ENCODE measurements at places on chromosomes 12 and 14.

- no peak for DNase-seq
These were observed 112.7 kb downstream of the GCH1 start for GRCh38 chr14:54789781-54790480.

GRCh38 chr14:97390096-97390724 lies 593.0 kb downstream of the VRK1 start:
- no peak for DNase-seq

DNA sequence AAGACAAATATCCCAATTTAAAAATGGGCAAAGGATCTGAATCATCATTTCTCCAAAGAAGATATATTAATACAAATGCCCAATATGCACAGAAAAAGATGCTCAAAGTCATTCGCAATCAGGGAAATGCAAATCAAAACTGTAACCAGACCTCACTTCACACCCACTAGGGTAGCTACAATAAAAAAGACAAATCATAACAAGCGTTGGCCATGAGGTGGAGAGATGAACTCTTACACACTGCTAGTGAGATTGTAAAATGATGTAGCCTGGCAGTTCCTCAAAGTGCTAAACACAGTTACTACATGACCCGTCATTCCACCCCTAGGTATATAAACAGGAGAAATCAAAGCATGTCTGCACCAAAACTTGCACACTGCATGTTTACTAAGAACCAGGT lies 30.4 kb downstream of the CDC42BPB start:
- no peak for DNase-seq

- peak; percentile 47 for DNase-seq
These were observed 1.8 kb downstream of the SLC38A1 start for GRCh38 chr12:46266869-46267574.

GRCh38 chr12:56629459-56630179 lies 507 bp downstream of the BAZ2A start:
- peak; percentile 29 for DNase-seq

- no peak for DNase-seq
These were observed 29.3 kb upstream of the PPP1R12A start for GRCh38 chr12:79964100-79964627.

GRCh38 chr14:41605550-41606281 lies 960 bp upstream of the LRFN5 start:
- no peak for DNase-seq

GRCh38 chr12:20096430-20096829 lies 271.9 kb upstream of the PDE3A start:
- no peak for DNase-seq

DNA sequence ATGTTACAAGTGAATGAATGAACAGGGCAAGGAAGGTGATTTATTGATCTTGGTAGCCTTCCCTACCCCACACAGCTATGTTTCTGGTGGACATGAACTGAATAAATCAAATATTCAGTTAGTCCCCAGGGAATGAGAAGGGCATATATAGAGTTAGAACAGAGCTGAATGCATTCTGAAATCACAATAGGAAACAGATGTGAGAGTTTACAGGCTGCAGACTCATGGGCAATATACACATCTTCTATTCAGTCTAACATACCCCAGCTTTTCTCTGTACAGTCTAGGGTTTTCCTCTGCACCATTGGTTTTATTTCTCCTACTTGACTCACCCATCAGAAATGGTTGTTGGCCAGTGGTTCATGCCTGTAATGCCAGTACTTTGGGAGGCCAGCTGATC lies 7.3 kb upstream of the STX2 start:
- no peak for DNase-seq

DNA sequence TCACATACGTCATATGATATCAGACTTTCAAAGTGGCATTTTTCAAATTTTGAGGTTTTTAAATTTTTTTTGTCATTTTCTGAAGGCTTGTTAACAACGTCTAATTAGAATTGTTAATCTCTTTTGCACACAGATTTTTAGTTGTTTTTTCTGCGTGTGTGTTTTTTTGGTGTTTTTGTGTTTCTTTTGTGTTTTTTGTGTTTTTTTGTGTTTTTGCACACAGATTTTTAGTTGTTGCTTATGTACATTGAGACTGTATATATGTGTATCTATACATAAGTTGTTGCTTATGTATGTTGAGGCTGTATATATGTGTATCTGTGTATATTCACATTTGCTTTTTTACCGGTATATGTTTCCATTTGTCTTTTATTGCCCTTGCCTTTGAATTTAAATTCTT lies 30.8 kb downstream of the ARID2 start:
- DNase-seq: no peak

- DNase-seq: no peak
These were observed 187.7 kb downstream of the TMTC3 start for GRCh38 chr12:88329833-88330232.

DNA sequence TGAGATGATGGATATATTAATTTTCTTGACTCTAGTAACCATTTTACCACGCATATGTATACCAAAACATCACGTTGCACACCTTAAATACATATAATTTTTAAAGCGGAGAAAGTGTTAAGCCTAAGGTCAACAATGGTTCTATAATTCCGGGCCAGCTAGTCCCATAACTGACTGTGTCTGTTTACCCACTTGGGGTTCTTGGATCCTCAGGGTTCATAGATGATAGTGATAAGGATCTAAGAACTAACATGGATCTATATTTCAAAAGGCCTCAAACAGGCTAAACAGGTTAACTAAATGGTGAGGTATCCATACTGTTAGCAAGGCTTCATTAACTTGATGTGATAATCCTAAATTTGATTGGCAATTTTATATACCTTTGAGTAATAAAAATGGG lies 9.8 kb downstream of the SLC38A1 start:
- no peak for DNase-seq

GRCh38 chr14:82720946-82721345 lies 1187.3 kb upstream of the SEL1L start:
- no peak for DNase-seq

- DNase-seq: no peak
These were observed 1.5 kb downstream of the CORO1C start for GRCh38 chr12:108729612-108730364.

GRCh38 chr14:54314365-54315104 lies 82.3 kb upstream of the CDKN3 start:
- no peak for DNase-seq

- DNase-seq: no peak
These were observed 229.2 kb downstream of the ALX1 start for GRCh38 chr12:85509081-85509856.

- peak; percentile 81 for DNase-seq
These were observed 40.5 kb upstream of the KCNA5 start for GRCh38 chr12:5003025-5003666.

DNA sequence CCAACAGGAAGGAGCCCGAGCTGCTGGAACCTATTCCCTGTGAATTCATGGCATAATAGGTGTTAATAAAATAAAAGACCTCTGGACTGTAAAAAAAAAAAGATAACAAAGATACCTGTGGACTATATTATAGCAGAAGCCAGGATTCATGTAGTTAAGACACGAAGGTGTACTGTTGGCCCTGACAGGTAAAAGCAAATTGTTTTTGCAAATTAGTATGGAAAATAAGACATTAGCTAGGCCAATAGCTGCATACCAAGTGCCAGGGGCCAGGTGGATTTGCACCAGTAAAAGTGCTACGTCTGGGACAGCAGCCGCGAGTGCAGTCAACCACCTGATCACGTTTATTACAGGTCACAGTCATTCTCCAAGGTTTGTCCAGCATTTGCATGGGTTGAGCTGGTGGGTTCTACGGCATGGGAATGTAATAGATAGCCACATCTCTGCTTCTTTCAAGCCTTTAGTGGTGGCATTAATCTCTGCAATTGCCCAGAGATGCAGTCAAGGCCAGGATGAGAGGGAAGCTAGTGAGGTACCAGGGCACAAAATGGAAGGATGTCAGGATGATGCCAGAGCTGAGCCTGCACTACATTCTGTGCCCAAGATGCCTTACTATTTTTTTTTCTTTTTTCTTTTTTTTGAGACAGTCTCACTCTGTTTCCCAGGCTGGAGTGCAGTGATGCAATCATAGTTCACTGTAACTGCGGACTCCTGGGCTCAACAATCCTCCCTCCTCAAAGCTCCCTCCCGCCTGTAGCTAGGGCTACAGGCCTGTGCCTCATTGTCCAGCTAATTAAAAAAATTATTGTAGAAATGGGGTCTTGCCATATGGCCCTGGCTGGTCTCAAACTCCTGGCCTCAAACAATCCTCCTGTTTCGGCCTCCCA lies 26.3 kb downstream of the TNFAIP2 start:
- DNase-seq: no peak

- DNase-seq: no peak
These were observed 357.9 kb upstream of the TMEM132C start for GRCh38 chr12:127909041-127909440.

- no peak for DNase-seq
These were observed 187.3 kb downstream of the MIPOL1 start for GRCh38 chr14:37384870-37385596.

DNA sequence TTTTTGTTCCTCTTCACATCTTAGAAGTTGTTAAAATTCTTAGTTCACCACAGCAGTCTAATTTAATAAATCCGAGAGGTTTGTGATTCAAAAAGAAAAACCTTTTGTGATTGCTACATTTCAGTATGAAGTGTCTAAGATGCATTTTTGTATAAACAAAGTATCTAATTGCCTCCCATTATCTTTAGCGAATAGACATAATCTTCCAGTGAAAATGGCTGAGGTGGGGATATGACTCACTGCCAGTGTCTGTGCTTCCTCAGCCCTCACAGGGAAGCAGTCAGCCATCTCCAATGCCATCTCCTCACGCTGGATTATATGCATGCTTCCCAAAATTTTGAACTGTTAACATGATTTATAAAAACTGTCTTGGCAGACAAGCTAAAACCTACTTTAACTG lies 7.6 kb downstream of the GCH1 start:
- DNase-seq: no peak

GRCh38 chr12:83149987-83150386 lies 463.3 kb downstream of the TMTC2 start:
- DNase-seq: no peak

- no peak for DNase-seq
These were observed 369.6 kb downstream of the ATP23 start for GRCh38 chr12:58310809-58311622.

GRCh38 chr14:39416072-39416471 lies 16.2 kb downstream of the FBXO33 start:
- DNase-seq: no peak

DNA sequence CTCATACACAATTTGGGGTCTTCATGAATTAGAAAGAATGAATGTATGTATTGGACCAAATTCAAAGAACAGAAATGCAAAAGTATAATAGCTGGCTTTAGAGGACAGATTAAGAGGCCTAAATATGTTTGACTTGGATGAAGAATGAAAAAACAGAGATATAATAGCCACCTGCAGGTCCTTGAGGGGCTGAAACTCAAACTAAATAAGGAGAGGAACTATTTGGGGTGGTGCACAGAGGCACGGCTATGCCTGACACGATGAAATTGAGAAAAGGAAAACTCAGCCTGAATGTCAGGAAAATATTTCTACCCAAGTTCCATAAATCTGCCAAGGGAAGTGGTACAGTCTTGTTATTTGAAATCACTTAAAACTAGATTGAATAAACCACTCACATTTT lies 222.9 kb upstream of the DDHD1 start:
- DNase-seq: no peak

DNA sequence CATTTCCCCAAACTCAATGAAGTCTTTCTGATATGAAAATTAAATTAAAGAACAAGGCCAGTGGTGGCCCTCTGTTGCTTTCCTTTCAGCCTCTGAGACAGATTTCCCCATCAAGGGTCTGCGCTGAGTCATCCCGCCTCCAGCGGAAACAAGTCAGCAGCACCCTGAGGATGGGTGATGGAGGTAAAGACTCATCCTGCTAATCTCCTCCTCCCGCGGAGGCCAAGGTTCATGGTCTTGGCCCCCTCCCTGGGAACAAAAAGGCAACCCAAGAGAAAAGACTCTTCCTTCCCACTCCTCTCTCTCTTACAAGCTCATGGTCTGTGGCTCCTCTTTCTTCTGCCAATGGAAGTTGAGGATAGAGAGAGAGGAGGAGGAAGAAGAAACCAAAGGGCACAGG lies 9.0 kb upstream of the NUMB start:
- no peak for DNase-seq

DNA sequence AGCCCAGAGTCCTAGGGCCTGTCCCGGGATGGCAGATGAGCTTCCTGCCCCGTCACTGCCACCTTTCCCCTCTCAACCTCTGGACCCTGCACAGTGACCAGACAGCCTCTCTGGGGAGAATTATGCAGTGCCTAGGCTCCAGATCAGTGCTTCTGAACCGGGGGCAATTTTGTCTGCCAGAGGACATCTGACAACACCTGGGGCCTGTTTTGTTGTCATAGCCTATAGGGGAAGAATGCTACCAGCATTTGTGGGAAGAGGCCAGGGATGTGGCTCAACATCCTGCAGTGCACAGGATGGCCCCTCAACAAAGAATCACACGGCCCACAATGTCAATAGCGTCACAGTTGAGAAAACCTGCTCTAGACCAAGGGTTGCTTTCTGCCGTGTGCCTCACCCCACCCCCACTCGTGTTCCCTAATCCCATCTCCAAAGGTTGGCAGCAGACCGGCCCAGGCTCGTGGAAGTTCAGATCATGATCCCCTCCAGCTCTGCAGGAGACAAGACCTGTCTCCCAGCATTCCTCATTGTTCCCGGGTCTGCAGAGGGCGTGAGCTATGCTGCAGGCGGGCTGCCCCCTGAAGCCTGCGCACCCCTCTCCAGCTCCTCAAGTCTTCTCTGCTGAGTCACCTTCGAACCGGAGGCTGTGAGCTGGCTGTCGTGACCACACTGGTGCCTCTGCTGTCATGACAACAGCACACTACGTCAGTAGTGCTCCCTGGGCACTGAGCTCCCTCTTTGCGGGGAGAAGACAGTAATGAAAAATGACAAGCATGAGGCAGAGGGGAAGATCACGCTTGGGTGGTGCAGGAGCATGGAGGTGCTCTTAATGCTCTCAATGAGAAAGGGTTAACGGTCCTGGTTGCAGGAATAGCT lies 2.0 kb upstream of the GAPDH start:
- peak; percentile 69 for DNase-seq

DNA sequence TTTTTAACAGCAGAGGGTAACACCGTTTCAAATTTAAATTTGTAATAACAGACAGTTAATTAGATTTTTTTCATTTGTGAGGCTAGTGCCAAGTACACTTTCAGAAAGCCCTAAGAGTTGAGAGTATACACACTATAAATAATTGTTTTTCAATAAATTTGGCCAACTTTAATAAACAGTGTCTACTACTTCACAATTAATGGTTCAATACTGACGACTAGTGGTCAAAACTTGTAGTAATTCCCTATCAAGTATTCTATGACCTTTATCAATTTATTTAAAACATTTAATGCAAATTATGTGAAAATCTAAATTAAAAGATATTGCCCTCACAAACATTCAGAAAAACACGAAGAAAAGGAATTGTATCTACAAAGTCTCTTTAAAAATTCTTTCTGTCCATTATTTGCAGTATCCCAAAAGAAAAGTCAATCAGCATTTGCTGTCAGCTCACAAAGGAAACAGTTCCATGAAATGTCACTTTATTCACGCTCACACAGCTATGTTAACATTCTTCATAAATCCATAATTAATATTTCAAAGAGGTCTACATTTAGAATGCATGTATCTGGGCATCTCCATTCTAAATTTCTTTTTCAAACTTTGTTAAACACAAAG lies 91.2 kb downstream of the CEP128 start:
- no peak for DNase-seq

Data from posterior cingulate gyrus (tissue), 11 donors.